H9 (cell line): ENCODE measurements at places on chromosomes 16 and 17.

- H3K27ac ChIP-seq, result no peak overlapping the region
- no peak for DNase-seq
- peaks cover 1% of the 10 kb centered on the region; the same call in 1 of the 2 replicates for H3K4me1 ChIP-seq
- peaks cover 10% of the 10 kb centered on the region for H3K36me3 ChIP-seq
- H3K27me3 ChIP-seq, result no peaks in the 10 kb centered on the region
These were observed 299.9 kb downstream of the SOX9 start for GRCh38 chr17:72420775-72421127.

DNA sequence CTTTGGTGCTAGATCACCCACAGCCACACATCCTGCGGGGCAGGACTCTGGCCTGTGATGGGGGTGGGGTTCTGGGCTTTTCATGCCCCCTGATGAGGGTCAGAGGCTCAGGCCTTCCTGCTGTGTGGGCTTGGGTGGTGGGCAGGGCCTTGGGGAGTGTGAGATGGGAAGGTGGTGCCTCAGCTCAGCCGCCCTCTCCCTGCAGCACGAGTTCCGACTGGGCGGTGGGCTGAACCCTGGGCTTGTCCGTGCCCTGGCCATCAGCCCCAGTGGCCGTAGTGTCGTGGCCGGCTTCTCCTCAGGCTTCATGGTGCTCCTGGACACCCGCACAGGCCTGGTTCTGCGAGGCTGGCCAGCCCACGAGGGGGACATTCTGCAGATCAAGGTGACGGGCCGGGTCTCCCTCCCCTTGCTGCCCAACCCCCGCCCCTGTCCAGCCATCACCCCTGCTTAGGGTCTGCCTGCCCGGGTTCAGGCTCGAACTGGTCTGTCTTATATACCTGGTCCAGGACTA is 6.8 kb upstream of the SERPINF2 start:
- no peaks in the 10 kb centered on the region; the same call in 1 of the 2 replicates for H3K4me1 ChIP-seq
- no peak for DNase-seq
- no peak overlapping the region for H3K4me3 ChIP-seq
- H3K27ac ChIP-seq, result no peak overlapping the region
- H3K27me3 ChIP-seq, result no peaks in the 10 kb centered on the region

- DNase-seq, result peak; percentile 90
- H3K4me3 ChIP-seq, result peak overlapping the region; percentile 59
- peaks cover 17% of the 10 kb centered on the region; the same call in 1 of the 2 replicates for H3K4me1 ChIP-seq
These were observed 58.9 kb downstream of the CYTH1 start for GRCh38 chr17:78723001-78723796.

GRCh38 chr16:59545721-59546120 is 811.6 kb upstream of the GOT2 start:
- H3K4me3 ChIP-seq, result no peak overlapping the region
- no peak overlapping the region for H3K27ac ChIP-seq
- H3K27me3 ChIP-seq, result no peaks in the 10 kb centered on the region
- H3K4me1 ChIP-seq, result no peaks in the 10 kb centered on the region
- no peak for DNase-seq

GRCh38 chr16:3431779-3432219 is 11.5 kb downstream of the ZNF597 start:
- H3K4me1 ChIP-seq, result no peaks in the 10 kb centered on the region
- H3K27me3 ChIP-seq, result no peaks in the 10 kb centered on the region
- H3K36me3 ChIP-seq, result no peaks in the 10 kb centered on the region
- H3K4me3 ChIP-seq, result no peak overlapping the region; the same call in 2 of the 3 replicates
- DNase-seq, result no peak

- no peak for DNase-seq
- no peaks in the 10 kb centered on the region for H3K27me3 ChIP-seq
- H3K27ac ChIP-seq, result no peak overlapping the region
- H3K4me1 ChIP-seq, result no peaks in the 10 kb centered on the region
- H3K4me3 ChIP-seq, result no peak overlapping the region
These were observed 69.8 kb downstream of the BRIP1 start for GRCh38 chr17:61793565-61793964.

- H3K4me3 ChIP-seq, result no peak overlapping the region
- H3K36me3 ChIP-seq, result no peaks in the 10 kb centered on the region
- no peak overlapping the region for H3K27ac ChIP-seq
- H3K27me3 ChIP-seq, result no peaks in the 10 kb centered on the region
- no peak for DNase-seq
These were observed 59.6 kb upstream of the ADCY9 start for GRCh38 chr16:4175849-4176248.

- H3K27me3 ChIP-seq, result no peaks in the 10 kb centered on the region
- H3K27ac ChIP-seq, result no peak overlapping the region
- peak overlapping the region; percentile 53; the same call in 2 of the 3 replicates for H3K4me3 ChIP-seq
- DNase-seq, result no peak
- H3K36me3 ChIP-seq, result no peaks in the 10 kb centered on the region
These were observed 3.6 kb downstream of the USP31 start for GRCh38 chr16:23145608-23146007.

DNA sequence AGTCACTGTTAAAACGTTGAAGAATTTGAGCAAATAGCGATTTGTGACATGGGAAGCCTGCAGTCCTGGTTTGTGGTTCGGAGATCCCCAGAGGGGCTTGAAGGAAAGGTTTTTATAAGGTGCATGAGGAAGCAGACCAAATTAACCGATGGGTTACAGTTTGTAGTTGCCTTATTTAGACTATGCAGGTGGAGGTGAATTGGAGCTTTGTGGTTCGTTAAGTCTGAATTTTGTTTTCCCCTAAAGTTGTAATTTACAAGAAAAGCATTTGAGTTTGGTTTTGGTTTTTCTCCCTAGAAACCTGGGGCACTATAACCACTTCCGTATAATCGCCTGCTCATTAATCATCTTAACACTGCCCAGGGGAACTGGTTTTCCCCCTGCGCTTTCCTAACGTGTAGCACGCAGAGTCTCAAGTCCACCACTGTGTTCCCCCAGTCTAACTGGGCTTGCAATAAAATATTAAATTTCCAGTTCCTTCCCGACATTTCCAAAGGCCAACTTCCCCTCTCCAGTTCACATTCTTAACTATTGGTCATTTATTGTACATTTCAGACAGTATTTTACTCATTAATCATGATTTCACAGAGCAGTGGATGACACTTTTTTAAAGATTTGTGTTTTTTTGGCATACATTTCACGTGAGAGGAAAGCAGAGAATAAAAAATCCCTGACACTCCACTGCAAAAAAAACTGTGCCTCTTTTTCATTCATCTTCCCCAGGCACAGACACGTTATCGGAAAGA is 932 bp downstream of the ZNF267 start:
- no peak for DNase-seq
- H3K27me3 ChIP-seq, result no peaks in the 10 kb centered on the region
- 0 out of 2 replicates have a peak, but pooled peaks cover 4% of the 10 kb centered on the region for H3K4me1 ChIP-seq
- H3K4me3 ChIP-seq, result peak overlapping the region; percentile 96

- H3K4me3 ChIP-seq, result peak overlapping the region; percentile 1; the same call in 1 of the 3 replicates
- no peaks in the 10 kb centered on the region for H3K4me1 ChIP-seq
- no peaks in the 10 kb centered on the region for H3K27me3 ChIP-seq
- H3K27ac ChIP-seq, result no peak overlapping the region
These were observed 10.6 kb downstream of the TCF25 start for GRCh38 chr16:89884041-89884421.

DNA sequence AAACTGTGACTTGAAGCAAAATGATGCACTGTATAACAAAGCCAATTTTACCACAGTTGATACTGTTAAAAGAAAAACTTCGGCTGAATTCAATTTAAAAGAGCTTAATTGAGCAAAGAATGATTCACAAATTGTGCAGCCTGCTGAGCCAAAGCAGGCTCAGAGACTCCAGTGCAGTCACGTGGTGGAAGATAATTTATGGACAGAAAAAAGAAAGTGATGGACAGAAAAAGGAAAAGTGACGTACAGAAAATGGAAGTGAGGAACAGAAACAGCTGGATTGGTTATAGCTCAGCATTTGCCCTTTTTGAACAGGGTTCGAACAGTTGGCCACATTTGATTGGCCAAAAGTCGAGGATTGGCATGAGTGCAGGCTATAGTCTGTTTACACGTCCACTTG is 25.7 kb downstream of the ZSWIM7 start:
- no peak for DNase-seq
- peaks cover 24% of the 10 kb centered on the region for H3K36me3 ChIP-seq
- no peak overlapping the region for H3K4me3 ChIP-seq
- H3K27me3 ChIP-seq, result no peaks in the 10 kb centered on the region
- no peaks in the 10 kb centered on the region; the same call in 1 of the 2 replicates for H3K4me1 ChIP-seq

GRCh38 chr17:8712698-8713097 is 31.9 kb downstream of the CCDC42 start:
- DNase-seq, result no peak
- H3K4me1 ChIP-seq, result no peaks in the 10 kb centered on the region
- H3K36me3 ChIP-seq, result no peaks in the 10 kb centered on the region
- H3K27ac ChIP-seq, result no peak overlapping the region
- H3K4me3 ChIP-seq, result no peak overlapping the region

DNA sequence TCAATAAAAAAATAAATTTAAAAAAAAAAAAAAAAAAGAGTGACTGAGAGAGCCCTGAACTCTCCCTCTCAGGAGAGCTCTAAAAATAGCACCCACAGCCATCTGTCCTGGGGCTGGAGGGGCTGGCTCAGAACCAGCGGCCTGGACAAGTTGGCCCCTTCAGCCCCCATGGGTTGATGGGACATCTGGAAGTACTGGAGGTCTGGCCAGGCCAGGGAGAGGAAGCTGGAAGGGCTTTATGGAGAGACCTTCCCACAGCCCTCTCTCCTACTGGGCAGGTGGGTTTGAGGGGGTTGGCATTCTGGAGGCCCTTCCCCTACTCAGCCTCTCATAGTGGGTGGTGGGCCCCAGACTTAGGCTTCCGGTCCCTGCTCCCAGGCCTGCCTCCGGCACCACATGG is 93.7 kb upstream of the TMEM97 start:
- peaks cover 19% of the 10 kb centered on the region for H3K36me3 ChIP-seq
- peaks cover 3% of the 10 kb centered on the region; the same call in 1 of the 2 replicates for H3K4me1 ChIP-seq
- no peak overlapping the region for H3K4me3 ChIP-seq
- H3K27ac ChIP-seq, result no peak overlapping the region
- H3K27me3 ChIP-seq, result no peaks in the 10 kb centered on the region

DNA sequence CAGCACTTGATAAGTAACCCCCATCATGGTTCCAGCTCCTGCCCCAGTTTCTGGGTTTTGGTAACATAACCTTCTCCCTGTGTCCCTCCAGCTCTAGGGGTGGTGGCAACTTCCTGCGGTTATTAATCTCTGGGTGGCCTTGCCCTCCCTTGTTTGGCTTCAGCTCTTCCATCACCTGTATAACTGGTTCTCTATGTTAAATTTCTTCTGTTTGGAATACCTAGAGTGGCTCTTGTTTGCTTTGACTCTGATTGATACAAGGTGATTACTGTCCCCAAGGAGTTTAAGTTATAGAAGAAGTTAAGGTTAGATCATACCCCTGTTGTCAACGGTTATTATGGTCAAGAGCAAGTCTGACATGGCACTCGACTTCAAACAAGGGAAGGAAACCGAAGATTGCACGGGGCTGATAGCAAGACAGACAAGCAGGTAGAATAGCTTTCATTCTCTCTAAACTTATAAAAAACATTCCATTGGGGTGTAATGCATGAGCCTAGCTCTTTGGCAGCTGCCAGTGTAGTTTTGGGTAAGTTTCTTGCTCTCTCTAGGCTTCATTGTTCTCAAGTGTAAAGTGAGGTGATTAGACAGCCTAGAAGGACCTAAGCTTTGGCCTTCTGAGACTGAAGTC is 11.0 kb upstream of the CCR7 start:
- H3K4me3 ChIP-seq, result no peak overlapping the region
- H3K27me3 ChIP-seq, result no peaks in the 10 kb centered on the region
- no peaks in the 10 kb centered on the region; the same call in 2 of the 3 replicates for H3K36me3 ChIP-seq
- no peak overlapping the region for H3K27ac ChIP-seq
- H3K4me1 ChIP-seq, result no peaks in the 10 kb centered on the region
- DNase-seq, result no peak

GRCh38 chr16:6726621-6727020 is 606.0 kb upstream of the RBFOX1 start:
- H3K4me3 ChIP-seq, result no peak overlapping the region
- H3K4me1 ChIP-seq, result no peaks in the 10 kb centered on the region
- no peaks in the 10 kb centered on the region for H3K36me3 ChIP-seq
- H3K27ac ChIP-seq, result no peak overlapping the region
- no peak for DNase-seq

GRCh38 chr17:37450112-37450511 is 39.6 kb upstream of the DUSP14 start:
- no peaks in the 10 kb centered on the region for H3K4me1 ChIP-seq
- H3K4me3 ChIP-seq, result no peak overlapping the region
- no peak overlapping the region for H3K27ac ChIP-seq
- peaks cover 21% of the 10 kb centered on the region for H3K36me3 ChIP-seq
- no peak for DNase-seq

- no peaks in the 10 kb centered on the region for H3K27me3 ChIP-seq
- no peak overlapping the region for H3K4me3 ChIP-seq
- H3K36me3 ChIP-seq, result no peaks in the 10 kb centered on the region
These were observed 33.1 kb upstream of the PHB1 start for GRCh38 chr17:49447628-49448302.

GRCh38 chr16:68298907-68299561 is 11.7 kb downstream of the SLC7A6OS start:
- DNase-seq, result no peak
- H3K27me3 ChIP-seq, result no peaks in the 10 kb centered on the region
- H3K27ac ChIP-seq, result no peak overlapping the region

DNA sequence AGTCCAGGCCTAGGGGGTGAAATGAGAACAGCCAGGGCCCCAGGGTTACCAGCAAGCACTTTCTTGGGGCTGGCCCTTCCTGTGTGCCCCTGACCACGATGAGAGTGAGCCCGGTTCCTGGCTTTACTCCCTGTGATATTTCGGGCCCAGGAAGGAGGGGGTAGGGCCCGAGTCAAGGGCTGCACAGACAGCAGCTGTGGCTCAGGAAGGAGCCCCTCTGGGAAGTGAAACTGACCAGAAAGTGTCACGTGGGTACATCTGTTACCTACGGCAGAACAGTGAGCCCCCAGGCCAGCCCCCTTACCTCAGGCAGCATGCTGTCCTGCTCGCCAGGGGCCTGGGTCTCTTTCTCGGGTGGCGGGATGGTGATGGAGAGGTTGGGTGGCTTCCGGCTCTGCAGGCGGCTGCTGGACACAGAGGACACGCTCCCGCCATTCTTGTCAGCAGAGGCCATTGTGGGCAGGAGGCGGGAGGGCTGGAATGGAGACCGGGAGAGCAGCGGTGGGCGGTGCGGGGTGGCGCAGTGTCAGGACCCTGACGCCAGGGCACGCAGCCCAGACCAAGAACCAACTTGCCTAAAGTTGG is 13.8 kb downstream of the AANAT start:
- no peak for DNase-seq
- no peak overlapping the region for H3K4me3 ChIP-seq
- H3K27ac ChIP-seq, result no peak overlapping the region
- no peaks in the 10 kb centered on the region for H3K4me1 ChIP-seq
- H3K36me3 ChIP-seq, result peaks cover 8% of the 10 kb centered on the region; the same call in 1 of the 2 replicates
